Renal pelvis (tissue), 12 donors: ENCODE measurements at places on chromosomes 4 and X. TPM values are rescaled to one million over a fixed set of nuclear protein-coding genes. Genes with fewer than 3 reads are reported as not detected.

- no peak for DNase-seq
These were observed 19.7 kb downstream of the TRIM2 start for GRCh38 chr4:153223930-153224329.

GRCh38 chr4:75718529-75718928 lies 5.8 kb upstream of the USO1 start:
- no peak for DNase-seq

Gene CLGN
- 4.1 TPM for polyA plus RNA-seq

Gene RHOH
- polyA plus RNA-seq: 0.61 TPM

Gene VCX3B
- polyA plus RNA-seq: 0.43 TPM

DNA sequence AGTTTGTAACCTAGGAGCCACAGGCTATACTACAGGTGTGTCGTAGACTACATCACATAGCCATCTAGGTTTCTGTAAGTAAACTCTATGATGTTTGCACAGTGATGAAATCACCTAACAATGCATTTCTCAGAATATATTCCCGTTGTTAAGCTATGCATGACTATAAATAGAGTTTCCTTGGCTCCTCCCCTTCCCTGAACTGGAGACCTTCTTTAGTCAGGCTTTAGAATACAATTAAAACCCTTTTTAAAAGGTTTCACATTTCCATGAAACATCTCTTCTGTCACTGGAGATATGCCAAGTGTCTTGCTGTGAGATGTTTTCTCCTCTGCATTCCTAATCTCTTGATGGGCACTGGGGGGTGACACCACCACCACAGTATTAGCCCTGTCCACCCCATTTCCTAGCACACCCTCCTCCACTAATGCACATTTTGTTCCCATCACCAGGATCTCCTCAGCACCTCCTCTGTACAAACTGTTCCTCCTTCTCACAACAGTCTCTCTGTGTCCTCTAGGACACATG lies 334.6 kb upstream of the CPEB2 start:
- DNase-seq: no peak

DNA sequence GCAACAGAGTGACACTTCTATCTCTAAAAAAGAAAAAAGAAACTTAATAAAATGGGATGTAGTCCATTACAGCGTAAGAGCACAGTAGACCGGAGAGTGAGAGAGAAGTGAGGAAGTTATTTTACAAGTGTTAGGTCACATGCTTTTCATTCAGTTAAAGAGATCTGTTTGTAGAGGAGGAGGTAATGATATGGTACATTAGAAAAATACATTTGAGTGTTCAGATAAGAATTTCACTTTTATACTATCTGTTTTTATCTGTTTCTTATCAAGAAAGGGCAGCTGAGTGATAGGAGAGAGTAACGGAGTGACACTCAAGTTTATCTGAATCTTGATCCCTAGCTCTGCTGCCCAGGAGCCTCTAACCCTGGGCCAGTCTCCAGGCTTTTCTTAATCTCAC lies 38.9 kb downstream of the FNIP2 start:
- no peak for DNase-seq

Gene XAGE3
- not detected for polyA plus RNA-seq

GRCh38 chr4:48375651-48376304 lies 34.4 kb downstream of the SLAIN2 start:
- DNase-seq: no peak

Gene NSG1
- polyA plus RNA-seq: 4.3 TPM

DNA sequence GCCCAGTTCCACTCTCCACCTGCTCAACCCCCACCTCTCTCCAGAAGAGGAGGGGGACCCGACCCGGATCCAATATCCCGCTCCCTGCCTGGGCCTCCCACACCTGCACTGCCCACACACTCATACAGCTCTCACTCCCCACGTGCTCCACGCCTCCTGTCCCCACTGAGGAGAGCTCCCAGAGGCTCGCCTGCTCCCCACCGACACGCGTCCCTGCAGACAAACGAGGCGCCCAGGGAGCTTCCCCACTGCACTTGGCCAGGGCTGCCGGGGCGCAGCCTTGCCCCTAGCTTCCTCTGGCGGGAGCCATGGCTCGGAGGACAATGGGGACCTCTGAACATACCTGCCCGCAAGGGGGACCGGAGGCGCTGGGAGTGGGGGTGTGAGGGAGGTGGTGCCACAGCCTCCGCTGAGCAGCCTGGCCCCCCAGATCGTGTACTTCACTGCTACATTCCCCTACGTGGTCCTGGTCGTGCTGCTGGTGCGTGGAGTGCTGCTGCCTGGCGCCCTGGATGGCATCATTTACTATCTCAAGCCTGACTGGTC lies 5.0 kb downstream of the SLC6A8 start:
- DNase-seq: no peak

GRCh38 chr4:20253283-20253734 lies 1.6 kb downstream of the SLIT2 start:
- no peak for DNase-seq

GRCh38 chrX:154094833-154095232 lies 2.7 kb downstream of the MECP2 start:
- DNase-seq: no peak

GRCh38 chrX:38718311-38718710 lies 82.9 kb upstream of the MID1IP1 start:
- no peak for DNase-seq

- no peak for DNase-seq
These were observed 104.6 kb downstream of the NPFFR2 start for GRCh38 chr4:72136429-72136828.

DNA sequence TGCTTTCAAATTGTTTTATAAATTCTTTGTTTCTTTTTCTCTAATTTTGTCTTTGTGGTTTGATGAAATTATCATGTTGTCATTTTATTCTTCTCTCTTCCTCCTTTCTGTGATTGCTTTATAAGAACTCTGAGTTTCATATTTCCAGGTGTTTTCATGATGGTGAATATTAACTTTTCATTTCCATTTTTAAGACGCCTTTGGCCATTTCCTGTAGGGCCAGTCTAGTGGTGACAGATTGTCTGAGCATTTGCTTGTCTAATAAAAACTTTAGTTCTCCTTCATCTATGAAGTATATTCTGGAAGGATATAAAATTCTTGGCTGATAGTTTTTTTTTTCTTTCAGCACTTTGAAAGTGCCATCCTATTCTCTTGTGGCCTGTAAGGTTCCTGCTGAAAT lies 128.1 kb downstream of the FAM13A start:
- no peak for DNase-seq

DNA sequence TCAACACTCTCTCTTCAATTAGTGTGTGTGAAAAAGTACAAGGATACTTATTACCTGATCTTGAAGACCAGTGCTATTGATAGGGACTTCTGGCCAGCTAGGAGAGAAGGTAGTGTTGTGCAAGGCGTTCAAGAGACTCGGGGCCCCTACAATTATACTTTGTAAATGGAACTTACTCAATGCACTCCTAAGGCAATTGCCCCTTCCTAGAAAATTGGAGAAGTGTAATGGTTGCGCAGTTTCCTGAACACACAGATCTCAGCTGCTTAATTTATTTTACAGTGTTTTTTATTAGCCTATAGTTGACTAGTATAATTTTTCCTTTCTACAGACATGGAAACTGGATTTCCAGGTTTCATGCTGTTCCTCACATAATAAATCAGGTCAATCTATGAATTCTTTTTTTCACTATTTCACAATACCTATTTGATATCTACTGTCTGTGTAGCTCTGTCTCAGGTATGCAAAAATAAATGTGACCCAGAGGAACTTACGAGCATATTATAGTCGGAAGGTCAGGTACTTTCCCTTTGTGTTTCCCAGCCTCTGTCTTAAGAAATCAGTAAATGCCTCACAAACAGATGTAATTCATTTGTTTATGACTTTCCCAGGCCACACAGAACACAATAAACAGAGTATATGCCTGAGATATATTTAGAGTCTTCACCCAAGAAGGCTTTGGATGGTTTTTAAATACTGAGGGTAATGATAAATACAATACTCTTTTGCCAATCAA lies 89.1 kb upstream of the TET2 start:
- no peak for DNase-seq

DNA sequence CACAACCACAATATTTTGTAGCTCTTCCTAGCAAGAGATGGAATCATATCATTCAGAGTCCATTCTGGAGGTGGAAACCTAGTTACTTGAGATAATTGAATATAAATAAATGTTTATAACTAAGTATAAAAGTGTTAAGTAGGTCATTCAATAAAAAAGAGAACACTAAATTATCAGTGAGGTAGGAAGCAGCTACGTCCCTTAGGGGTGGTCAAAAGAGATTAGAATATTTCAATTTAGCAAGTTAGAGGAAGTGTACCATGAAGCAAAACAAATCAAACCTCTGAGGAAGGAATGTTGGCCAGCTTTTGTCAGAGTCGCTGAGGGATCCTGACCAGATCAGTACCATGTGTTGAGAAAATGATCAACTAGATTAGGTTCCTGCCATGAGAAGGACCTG lies 38.0 kb downstream of the GK2 start:
- no peak for DNase-seq

Gene IGSF1
- 24.2 TPM for polyA plus RNA-seq

GRCh38 chr4:120801137-120801758 lies 121.3 kb downstream of the PRDM5 start:
- no peak for DNase-seq

Gene IBSP
- not detected for polyA plus RNA-seq

DNA sequence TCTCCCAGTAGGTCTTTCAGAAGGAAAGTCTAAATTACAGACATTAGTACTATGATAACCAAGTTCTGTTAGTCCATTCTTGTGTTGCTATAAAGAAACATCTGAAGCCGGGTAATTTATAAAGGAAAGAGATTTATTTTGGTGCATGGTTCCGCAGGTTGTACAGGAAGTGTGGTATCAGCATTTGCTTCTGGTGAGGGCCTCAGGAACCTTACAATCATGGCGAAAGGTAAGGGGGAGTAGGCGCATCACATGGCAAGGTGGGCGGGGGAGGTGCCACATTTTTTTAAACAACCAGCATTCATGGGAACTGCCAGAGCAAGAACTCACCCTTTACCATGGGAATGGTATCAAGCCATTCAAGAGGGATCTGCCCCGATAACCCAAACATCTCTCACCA lies 26.2 kb upstream of the USP46 start:
- DNase-seq: no peak

DNA sequence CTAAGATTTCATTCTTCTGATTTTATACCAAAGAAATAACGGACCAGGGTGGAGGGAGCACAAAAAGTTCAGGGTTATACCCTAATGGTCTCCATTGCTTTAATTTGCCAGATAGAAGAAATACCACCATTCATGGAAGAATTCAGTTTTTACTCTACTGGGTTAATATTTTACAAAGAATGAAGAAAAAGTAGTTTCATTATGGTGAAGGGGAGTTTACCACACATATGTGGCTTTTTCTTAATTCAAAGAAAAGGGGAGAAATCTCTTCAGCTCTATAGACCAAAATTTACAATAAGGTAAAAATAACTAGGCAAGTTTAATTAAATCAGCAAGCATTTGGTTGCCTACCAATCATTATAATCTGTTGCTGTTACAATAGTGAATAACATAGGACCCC lies 37.6 kb downstream of the CASK start:
- no peak for DNase-seq

Gene DNAAF6
- polyA plus RNA-seq: 0.10 TPM

- DNase-seq: no peak
These were observed 181.8 kb downstream of the HS6ST2 start for GRCh38 chrX:132776486-132777210.

DNA sequence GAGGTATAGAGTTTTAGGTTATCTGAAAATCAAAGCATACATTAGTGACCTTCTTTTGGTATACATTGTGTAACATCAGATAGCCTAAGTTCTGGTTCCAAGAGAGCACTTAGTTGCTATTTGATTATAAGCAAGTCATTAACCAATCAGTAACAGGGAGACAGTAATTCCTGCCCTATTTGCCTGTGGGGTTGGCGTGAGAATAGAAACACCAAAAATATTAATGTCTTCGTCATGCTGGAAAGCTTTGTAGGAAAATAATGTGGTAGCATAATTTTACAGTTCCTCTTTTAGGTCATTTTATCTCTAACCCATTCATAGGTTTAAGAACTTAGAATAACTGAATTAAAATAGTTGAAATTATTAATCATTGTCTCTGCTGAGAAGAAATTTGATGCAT lies 37.8 kb downstream of the NPNT start:
- no peak for DNase-seq

- no peak for DNase-seq
These were observed 31.6 kb upstream of the DDX3X start for GRCh38 chrX:41302370-41302769.

DNA sequence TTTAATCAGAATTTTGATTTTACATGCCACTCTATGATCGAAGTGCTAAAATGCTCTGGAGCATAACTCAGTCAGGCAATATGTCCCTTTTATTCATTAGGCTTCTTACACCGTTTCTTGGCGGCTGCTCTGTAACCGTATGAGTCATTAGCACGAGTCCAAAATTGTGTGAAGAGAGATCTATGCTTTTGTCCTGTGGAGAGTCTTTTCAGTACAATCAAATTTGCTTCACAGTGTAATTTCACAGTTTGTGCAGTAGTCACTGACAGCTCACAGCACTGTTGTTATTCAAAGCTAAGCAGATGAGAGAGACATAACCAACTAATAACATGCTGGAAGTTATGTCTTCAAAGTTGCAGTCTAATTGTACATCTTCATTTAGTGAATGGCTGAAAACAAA lies 167.8 kb downstream of the PCDH10 start:
- no peak for DNase-seq

GRCh38 chr4:8547912-8548730 lies 32.1 kb upstream of the GPR78 start:
- no peak for DNase-seq

DNA sequence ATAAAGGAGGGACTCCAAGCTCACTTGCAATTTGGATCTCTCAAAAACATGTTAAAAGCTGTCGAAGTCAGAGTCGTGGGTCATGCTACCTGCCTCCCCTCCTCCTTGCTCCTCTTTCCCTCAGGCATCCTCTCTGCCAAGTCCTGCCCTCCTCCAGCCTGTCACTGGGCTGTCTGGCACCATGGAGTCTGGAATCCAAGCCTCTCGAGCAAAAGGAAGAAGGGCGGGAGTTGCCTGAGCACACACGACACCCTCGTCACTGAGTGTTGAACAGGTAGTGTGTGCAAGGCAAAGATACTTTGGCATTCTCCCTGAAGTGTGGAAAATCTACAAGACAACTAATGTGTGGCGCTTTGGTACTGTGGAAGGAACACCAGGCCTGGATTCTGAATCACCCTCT lies 62.2 kb downstream of the HAUS3 start:
- DNase-seq: no peak

Gene MGARP
- not detected for polyA plus RNA-seq

Gene SMIM14
- 51.0 TPM for polyA plus RNA-seq

Gene MAGEC3
- 0.99 TPM for polyA plus RNA-seq

Gene CAMK2D
- 80.6 TPM for polyA plus RNA-seq

Gene NAP1L2
- 2.0 TPM for polyA plus RNA-seq

GRCh38 chrX:55129361-55129760 lies 40.5 kb downstream of the PAGE2 start:
- no peak for DNase-seq

DNA sequence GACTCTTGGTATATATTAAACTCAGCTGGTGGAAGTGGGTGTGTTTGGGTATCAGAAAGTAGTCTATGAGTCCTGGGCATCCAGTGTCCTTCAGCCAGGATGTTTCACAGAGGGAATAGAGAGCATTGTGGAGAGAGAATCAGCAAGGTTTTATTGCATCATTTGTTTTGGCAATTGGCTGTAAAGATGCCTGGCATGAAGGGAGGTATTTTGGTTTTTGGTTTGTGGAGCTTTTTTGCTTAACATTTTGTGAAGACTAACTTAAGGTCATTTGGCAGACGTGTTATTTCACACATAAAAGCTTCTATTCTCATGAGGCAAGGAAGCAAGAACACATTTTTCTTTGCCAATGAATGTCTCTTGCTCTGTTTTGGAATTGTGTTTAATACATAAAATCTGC lies 71.1 kb downstream of the DCLK2 start:
- DNase-seq: no peak

- DNase-seq: peak; percentile 26
These were observed 207.2 kb downstream of the NLGN4X start for GRCh38 chrX:6021316-6022091.

Gene F11
- 3.7 TPM for polyA plus RNA-seq

Gene KLHL4
- polyA plus RNA-seq: 5.5 TPM
